Fibroblast of lung (primary cell): ENCODE measurements at places on chromosomes 7 and 10.
A peak's percentile ranks its signal among the peaks of the same experiment; 100 is the strongest.

GRCh38 chr10:123781956-123782500, 109.6 kb downstream of the CPXM2 start:
- no peak for DNase-seq

DNA sequence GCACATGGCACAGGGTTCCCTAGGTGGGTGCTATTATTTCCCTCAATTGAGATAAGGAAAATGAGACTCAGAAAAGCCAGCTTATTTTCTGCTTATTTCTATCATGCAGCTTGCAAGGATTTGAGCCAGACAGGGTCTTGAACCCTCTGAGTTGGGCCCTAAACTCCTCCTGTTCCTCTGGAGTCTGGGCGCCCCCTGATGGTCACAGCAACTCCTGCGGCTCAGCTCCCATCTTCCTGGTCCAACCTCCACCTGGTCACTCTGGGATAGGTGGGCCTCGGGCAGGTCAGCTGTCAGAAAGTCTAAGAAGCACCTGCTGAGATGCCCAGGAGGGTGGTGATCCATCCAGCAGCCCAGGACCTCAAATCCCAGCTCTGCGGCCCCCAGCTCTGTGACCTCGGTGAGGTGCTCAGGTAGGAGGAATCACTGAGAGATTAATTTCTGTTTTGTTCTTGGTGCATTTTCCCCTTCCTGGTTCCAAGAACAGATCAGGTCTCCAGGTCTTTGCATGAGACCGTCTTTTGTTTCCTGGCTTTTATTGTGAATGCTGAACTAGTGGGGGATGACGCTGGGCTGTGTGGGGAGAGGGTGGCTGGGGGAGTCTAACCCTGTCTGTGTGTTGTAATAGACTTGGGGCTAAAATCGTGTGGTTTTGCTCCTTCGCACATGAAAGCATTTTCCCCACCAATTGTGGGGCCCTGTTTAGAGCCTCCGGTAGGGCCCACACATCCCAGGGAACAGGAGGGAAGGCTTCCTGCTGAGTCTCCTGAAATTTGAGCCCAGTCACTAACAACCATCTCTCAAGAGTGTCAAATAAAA, 32.8 kb downstream of the TMEM130 start:
- DNase-seq = no peak

- no peak for DNase-seq
Observed at GRCh38 chr7:140010194-140010895, 52.4 kb downstream of the PARP12 start.

GRCh38 chr10:5343561-5343960, 21.2 kb upstream of the UCN3 start:
- DNase-seq = peak; percentile 2

DNA sequence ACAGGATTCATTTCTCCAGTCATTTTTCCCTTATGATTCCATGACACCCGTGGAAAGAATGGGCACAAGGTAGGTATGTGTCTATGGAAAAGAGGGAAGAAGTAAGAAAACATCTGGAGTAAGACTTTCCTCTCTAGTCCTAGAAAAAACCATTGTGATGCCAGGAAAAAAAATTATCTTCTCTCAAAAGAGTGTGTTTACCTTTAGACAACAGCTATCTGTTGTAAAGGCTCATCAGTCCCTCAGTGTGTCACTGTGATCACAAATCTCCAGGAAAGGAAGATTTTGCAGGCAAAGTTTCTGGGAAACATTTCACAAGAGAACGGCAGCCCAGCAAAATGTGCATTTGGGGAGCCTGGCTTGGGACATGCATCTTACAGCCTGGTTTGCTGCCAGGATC, 44.8 kb downstream of the CALML3 start:
- no peak for DNase-seq

- peak; percentile 81 for DNase-seq
Observed at GRCh38 chr7:145106001-145106400, 270.1 kb upstream of the TPK1 start.

- no peak for DNase-seq
Observed at GRCh38 chr7:90181485-90181884, 27.2 kb downstream of the STEAP1 start.

GRCh38 chr10:71766717-71767419, 6.5 kb downstream of the VSIR start:
- peak; percentile 92 for DNase-seq

- DNase-seq = no peak
Observed at GRCh38 chr10:129448539-129448938, 18.5 kb upstream of the MGMT start.

DNA sequence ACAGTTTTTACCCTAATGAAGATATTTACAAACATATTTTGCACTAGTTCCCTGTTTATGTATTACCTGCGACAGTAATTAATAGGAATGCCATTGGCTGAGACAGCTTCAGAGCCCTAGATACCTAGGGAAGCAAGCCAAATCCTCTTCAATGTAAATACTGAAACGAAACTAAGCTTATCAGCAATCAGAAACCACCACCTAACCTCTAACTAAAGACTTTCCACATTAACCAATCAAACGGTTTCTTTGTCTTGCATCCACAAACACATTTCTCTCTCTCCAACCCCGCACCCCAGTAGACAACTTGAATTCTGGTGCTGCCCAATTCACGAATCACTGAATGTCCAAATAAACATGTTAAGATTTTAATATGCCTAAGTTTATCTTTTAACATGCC, 474.4 kb upstream of the C7orf33 start:
- DNase-seq = no peak

GRCh38 chr10:86956848-86957448, 467 bp downstream of the MMRN2 start:
- no peak for DNase-seq

GRCh38 chr10:47349516-47349915, 1.4 kb downstream of the RBP3 start:
- no peak for DNase-seq

- no peak for DNase-seq
Observed at GRCh38 chr7:25134358-25135010, 9.4 kb upstream of the CYCS start.

DNA sequence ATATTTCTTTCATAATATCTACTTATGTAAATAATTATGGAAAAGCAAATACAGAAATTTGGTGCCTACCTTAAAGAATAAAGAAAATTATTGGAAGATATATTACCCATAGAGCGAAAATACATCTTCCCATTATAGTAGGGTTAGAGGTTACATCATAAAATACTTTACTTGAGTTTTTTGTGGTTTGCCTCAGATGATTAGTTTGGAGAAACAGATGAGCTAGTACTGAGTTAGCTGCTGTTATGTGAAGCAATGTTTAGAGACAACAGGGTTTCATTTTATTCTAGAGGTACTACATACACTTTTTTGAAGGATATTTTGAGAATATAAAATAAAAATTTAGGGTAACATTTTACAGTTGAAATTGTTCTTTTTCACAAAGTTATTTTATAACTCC, 2.9 kb upstream of the MLLT10 start:
- peak; percentile 85 for DNase-seq

GRCh38 chr10:122458693-122459092, 2.7 kb upstream of the HTRA1 start:
- no peak for DNase-seq

DNA sequence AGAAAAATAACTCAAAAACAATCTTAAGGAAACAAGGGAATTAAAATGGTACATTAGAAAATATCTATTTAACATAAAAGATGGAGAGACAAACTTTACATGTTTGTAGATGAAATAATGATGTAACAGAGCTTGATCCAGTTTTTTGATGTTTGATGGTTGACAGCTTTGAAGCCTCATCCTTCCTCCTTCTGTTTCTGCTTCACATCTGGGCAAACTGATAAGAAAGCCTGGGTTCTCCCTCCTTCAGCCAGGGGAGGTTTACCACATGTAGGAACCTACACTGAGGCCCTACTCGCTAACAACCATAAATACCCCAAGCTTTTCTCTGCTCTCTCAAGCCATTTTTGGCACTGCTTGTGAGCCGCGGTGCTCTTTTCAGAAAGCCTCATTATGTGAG, 82.8 kb upstream of the ZNF32 start:
- DNase-seq = no peak
